ENCODE measurements at places on chromosomes 5 and 9.
A peak's percentile ranks its signal among the peaks of the same experiment; 100 is the strongest.

- H3K36me3 ChIP-seq, result no peaks in the 10 kb centered on the region
- no peak overlapping the region for H3K27ac ChIP-seq
- peaks cover 46% of the 10 kb centered on the region for H3K4me1 ChIP-seq
- no peak for DNase-seq
- no peaks in the 10 kb centered on the region for H3K27me3 ChIP-seq
Observed at GRCh38 chr5:172166030-172166826, 21.8 kb downstream of the STK10 start.

DNA sequence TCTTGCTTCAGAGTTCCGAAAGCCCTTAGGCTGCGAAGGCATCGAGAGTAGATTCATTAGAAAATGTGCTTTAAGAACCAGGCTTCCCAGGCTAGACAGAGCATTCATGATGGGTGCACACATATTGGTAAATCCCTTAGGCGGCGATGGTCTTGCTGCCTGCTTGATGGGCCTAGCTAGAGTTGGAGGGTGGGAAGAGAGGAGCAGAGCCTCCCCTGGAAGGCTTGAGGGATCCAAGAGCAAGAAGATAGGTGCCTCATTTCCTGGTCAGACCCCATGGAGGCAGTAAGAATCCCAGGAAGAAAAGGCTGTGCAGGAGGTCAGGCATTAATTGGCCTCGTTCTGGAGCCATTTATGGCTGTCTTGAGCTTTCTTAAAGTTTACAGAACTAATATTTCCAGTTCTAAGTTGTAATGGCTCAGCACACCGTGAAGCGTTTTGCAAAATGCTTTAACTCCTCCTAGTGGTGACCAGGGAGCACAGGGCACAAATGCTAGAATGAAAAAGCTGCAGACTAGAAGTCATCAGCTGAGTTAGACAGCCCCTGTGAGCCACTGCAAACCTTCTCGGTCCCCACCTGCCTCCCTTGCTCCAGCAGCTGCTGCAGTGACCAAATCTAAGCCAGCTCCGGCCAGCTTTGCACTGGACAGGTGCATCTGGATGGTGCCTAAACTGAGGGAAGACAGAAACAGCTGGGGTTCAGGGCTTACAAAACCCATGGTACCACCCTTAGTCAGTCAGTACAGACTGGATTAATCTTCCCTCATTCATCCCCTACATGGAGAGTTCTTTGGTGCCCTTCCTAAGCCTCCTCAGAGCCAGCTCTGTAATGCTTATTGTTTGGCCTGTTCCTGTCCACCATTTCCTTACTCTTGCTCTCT, 14.7 kb downstream of the SLC45A2 start:
- H3K27ac ChIP-seq, result no peak overlapping the region
- H3K4me1 ChIP-seq, result no peaks in the 10 kb centered on the region
- H3K4me3 ChIP-seq, result no peak overlapping the region
- peak; percentile 13 for DNase-seq

DNA sequence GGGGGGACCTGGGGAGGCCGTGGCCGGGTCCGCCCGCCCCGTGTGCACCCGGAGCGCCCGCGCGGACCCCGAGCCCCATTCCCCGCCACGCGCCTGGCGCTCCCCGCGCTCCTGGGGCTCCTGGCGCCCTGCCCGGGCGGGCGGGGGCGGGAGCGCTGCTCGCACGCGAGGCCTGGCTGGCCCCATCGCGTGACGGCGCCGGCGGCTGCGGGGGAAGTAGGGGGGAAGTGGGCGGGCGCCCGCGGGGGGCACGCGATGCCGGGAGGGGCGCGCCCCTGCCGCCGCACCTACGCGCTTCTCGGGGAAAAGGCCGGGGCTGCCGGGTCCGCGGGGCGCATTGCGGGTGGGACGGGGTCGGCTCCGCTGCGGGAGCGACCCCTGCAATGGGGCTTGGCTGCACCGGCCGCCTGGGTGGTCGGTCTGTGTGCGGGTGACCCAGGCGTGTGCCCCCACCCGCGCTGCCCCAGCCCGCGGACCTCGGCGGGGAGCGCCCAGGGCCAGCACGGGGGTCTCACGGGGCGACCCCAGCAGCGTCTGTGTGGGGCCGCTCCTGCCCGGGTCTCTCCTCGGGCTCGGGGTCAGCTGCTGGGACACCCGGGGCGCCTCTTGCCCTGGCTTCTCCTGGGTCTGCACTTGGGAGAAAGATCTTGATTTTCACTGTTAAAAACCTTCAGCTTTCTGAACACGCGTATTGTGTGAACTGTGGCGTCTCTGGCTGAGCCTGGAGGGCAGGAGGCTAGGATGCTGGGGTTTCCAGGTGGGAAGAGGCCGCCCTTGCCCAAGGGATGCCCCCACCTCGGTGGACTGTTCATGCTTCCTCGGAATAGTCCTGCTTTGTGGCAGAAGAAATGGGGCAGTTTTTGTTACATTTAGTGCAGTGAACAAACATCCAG, 52.4 kb downstream of the AHRR start:
- H3K27me3 ChIP-seq, result peaks cover 2% of the 10 kb centered on the region
- no peak overlapping the region for H3K27ac ChIP-seq
- DNase-seq, result no peak
- no peaks in the 10 kb centered on the region for H3K4me1 ChIP-seq
- H3K36me3 ChIP-seq, result no peaks in the 10 kb centered on the region

DNA sequence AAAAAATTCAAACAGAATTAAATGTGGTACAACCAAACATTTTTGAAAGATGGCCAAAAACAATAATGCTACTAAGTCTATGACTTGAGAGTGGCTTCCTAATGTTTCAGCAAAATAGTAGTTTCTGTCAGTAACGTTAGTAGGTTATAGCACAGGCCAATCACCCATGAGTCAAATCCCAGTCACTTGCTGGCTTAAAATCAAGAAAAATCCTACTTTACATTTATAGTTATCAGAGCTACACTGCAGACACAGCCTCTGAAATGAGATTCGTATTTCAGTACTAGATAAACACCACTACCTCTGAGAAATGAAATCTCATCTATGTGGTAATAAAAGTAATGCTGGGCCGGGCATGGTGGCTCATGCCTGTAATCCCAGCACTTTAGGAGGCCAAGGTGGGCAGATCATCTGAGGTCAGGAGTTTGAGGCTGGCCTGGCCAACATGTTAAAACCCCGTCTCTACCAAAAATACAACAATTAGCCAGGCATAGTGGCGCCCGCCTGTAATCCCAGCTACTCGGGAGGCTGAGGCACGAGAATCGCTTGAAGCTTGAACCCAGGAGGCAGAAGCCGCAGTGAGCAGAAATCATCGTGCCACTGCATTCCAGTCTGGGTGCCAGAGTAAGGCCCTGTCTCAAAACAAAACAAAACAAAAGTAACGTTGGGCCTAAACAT, 6.1 kb downstream of the ZDHHC21 start:
- H3K27me3 ChIP-seq, result no peaks in the 10 kb centered on the region
- DNase-seq, result no peak
- H3K4me1 ChIP-seq, result peaks cover 14% of the 10 kb centered on the region
- no peak overlapping the region for H3K27ac ChIP-seq

GRCh38 chr5:142821034-142821732, 51.0 kb downstream of the ARHGAP26 start:
- H3K36me3 ChIP-seq, result no peaks in the 10 kb centered on the region
- no peaks in the 10 kb centered on the region for H3K27me3 ChIP-seq
- peak overlapping the region; percentile 91 for H3K27ac ChIP-seq
- no peak for DNase-seq
- peaks cover 99% of the 10 kb centered on the region for H3K4me1 ChIP-seq

DNA sequence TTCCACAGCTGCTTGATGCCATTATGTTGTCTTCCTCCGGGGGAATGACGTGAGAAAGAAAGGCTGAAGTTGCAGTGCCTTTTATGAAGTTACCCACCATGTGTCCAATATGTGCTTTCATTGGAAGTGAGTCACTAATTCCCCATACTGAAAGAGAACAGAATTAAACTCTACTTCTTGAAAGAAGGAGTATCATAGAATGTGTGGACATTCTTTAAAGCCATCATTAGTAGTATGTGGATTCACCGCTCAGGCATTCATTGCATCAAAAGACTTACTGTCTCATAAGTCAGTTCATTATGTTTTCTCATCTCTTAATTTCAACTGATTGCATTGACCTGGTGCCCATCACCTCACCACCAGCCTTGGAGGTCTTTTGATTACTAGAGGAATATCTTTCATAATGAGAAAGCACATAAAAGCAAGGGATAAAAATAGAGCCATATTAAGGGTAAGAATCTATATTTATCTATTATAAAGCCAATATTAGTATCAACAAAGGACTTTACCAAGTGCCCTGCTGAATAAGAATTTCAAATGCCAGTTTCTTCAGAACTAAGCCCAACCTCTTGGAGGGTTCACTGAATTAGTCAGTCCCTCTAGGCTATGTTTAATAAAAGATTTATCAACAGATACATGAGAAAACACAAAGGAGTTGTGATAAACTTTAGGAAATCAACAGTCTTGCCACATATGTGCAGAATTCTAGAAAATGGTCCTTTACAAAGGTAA, 516.1 kb downstream of the NTRK2 start:
- no peak overlapping the region for H3K27ac ChIP-seq
- no peaks in the 10 kb centered on the region for H3K4me1 ChIP-seq
- no peak overlapping the region for H3K4me3 ChIP-seq
- no peak for DNase-seq

- H3K27me3 ChIP-seq, result no peaks in the 10 kb centered on the region
Observed at GRCh38 chr5:124956471-124957029, 210.1 kb upstream of the ZNF608 start.

- H3K4me3 ChIP-seq, result no peak overlapping the region
- no peaks in the 10 kb centered on the region for H3K27me3 ChIP-seq
- DNase-seq, result no peak
- H3K4me1 ChIP-seq, result no peaks in the 10 kb centered on the region
Observed at GRCh38 chr5:58236498-58236897, 223.4 kb downstream of the PLK2 start.

DNA sequence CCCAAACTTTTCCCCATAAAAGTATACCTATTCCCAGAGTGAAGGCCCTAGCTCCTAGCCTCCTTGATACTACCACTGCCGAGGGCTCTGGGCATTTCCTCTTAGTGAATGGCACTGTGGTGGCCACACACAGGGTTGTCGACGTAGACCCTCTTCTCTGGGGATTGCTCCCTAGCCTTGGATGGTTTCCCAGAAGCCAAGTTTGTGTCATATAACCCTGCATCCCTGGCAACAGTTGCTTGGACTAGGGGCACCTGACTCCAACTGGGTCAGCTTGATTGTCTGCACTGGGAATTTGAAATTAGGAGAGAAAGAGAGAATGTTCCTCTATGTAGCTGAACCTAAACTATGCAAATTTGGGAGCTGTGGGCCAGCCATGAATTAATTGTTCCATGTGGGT, 32.3 kb upstream of the KIF2A start:
- H3K27me3 ChIP-seq, result no peaks in the 10 kb centered on the region
- no peaks in the 10 kb centered on the region for H3K36me3 ChIP-seq
- DNase-seq, result no peak
- H3K4me1 ChIP-seq, result no peaks in the 10 kb centered on the region
- no peak overlapping the region for H3K27ac ChIP-seq

DNA sequence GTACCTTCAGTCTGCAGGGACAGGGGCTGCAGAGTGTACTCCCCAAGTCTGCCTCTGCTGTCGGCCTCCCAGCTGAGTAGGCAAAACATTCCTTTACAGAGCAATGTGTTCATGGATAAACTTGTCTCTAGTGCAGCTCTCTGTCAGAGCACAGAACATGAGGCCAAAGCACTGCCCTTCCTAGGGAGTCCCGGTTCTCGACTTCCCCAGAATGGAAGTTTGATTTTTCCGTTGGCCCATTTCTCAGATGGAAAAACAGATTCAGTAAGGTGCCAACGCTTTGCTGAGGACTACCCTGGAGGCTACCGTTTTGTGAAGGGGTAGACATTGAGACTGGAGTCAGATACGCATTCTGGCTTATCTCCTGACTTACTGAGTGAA, 422 bp upstream of the TRIM32 start:
- peak overlapping the region; percentile 91 for H3K4me3 ChIP-seq
- H3K4me1 ChIP-seq, result peaks cover 61% of the 10 kb centered on the region
- DNase-seq, result peak; percentile 10
- peak overlapping the region; percentile 66 for H3K27ac ChIP-seq
- no peaks in the 10 kb centered on the region for H3K27me3 ChIP-seq

GRCh38 chr5:167378894-167379723, 912.3 kb upstream of the WWC1 start:
- no peak overlapping the region for H3K27ac ChIP-seq
- H3K4me1 ChIP-seq, result no peaks in the 10 kb centered on the region
- no peaks in the 10 kb centered on the region for H3K36me3 ChIP-seq
- no peak overlapping the region for H3K4me3 ChIP-seq

GRCh38 chr9:116088396-116088795, 65.2 kb upstream of the PAPPA start:
- no peak overlapping the region for H3K4me3 ChIP-seq
- no peaks in the 10 kb centered on the region for H3K36me3 ChIP-seq
- H3K4me1 ChIP-seq, result no peaks in the 10 kb centered on the region
- H3K27me3 ChIP-seq, result no peaks in the 10 kb centered on the region

GRCh38 chr9:113711251-113711650, 164.9 kb upstream of the ZNF618 start:
- no peak overlapping the region for H3K27ac ChIP-seq
- DNase-seq, result no peak
- H3K27me3 ChIP-seq, result peaks cover 13% of the 10 kb centered on the region
- no peaks in the 10 kb centered on the region for H3K36me3 ChIP-seq
- H3K4me1 ChIP-seq, result peaks cover 21% of the 10 kb centered on the region

DNA sequence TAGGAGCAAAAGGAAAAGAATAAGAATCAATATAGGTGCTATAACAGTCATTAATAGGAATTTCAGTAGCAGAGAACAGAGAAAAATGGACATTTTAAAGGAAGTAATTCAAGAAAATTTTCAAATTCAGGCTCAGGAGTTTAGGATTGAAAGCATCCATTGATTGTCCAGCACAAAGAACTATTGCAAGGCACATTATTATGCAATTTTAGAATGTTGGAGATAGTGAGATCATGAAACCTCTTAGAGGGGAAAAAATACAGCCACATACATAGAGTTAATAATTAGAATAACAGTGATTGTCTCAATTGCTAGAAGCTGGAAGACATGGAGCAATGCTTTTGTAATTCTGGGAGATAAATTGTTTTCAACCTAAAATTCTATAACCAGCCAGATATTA, 31.5 kb downstream of the CNTLN start:
- peaks cover 3% of the 10 kb centered on the region for H3K4me1 ChIP-seq
- no peak for DNase-seq
- H3K27me3 ChIP-seq, result no peaks in the 10 kb centered on the region

GRCh38 chr5:11905206-11905605, 960 bp upstream of the CTNND2 start:
- H3K4me1 ChIP-seq, result no peaks in the 10 kb centered on the region
- DNase-seq, result no peak
- H3K36me3 ChIP-seq, result no peaks in the 10 kb centered on the region

- no peaks in the 10 kb centered on the region for H3K27me3 ChIP-seq
- H3K4me3 ChIP-seq, result no peak overlapping the region
- H3K36me3 ChIP-seq, result no peaks in the 10 kb centered on the region
- no peak for DNase-seq
- no peaks in the 10 kb centered on the region for H3K4me1 ChIP-seq
- no peak overlapping the region for H3K27ac ChIP-seq
Observed at GRCh38 chr5:111135946-111136345, 43.8 kb downstream of the WDR36 start.

DNA sequence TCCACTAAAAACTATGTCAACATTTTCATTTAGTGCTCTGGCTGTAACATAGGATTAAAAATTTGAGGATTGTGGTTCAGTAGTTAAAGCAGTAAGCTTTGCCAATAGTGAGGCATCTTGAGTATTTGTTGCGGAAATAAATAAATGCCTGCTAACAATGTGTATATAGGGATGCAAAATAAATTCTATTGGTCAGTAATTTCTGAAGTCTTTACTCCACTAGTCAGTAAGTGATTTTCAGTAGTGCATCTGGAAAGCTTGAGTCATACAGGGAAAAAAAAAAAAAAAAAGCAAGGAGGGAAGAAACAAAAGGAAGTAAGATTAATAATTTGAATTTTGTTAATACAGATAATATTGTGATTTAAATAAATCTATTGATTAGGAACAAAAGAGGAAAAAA, 21.0 kb downstream of the NIPBL start:
- no peaks in the 10 kb centered on the region for H3K36me3 ChIP-seq
- H3K27ac ChIP-seq, result no peak overlapping the region
- H3K27me3 ChIP-seq, result no peaks in the 10 kb centered on the region
- no peak for DNase-seq
